Neural crest cell (in vitro differentiated cells): ENCODE measurements at places on chromosomes 13 and 19. TPM values are rescaled to one million over a fixed set of nuclear protein-coding genes. Genes with fewer than 3 reads are reported as not detected.

Gene ERICH4
- not detected in 2 replicates for total RNA-seq

Gene ZNF358
- 75.6 and 76.2 TPM in 2 replicates for total RNA-seq

Gene GDF15
- 1.2 TPM in 2 replicates for total RNA-seq

- no peak for DNase-seq
These were observed 369.6 kb downstream of the KCTD12 start for GRCh38 chr13:76516586-76516985.

DNA sequence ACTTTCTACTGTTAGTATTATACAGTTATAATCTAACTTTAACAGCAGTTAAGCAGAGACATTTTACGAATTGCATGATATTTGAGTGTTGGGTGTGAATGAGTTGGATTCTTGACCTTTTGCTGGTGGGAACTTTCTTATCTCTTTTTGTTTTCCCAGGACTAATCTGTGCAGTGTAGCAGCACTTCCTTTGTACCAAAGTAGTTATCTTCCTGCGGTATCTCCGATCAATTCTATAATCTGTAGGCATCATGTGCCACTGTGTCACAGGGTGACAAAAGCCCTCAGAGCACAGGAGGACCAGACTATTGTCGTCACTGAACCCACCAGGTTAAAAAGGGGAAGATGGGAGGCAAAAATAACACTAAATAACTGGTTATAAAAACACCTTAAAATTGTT is 823.5 kb downstream of the GPC5 start:
- no peak for DNase-seq

DNA sequence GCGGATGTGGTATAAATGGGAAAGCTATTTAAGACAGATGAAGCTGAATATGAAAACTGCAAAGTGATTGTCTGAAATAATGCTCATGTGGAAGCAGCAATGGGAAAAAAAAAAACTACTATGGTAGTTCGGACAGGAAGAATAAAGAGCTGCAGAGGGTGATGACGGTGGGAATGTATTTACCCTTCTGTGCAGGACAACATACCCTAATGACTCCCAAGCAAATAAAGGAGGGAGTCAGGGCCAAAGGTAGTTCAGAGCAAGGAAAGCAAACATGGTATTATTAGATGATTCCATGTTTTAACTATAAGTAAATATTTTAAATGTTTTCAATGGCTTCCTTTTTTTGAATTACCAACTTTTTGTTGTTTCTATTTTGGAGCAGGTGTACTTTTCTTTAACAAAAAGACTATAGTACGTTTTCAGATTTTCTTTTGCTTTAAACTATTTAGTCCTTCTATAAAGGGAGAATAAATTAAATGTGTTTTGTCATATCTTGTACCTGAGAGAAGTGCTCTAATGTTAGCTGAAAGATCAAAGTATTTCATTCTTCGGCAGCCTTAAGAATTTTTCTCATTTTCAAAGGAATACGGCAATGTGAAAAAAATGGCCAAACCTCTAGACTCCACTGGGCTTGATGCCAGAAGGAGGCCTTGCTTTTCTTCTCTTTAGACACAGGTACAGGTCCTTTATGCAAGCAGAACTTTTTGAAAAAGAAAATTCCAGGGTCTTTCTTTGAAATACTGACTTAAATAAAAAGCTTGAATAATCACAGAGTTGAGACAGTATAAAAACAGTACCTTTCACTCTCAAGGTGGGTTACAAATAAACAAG is 67.8 kb upstream of the ZDHHC20 start:
- no peak for DNase-seq
